ENCODE measurements at places on chromosomes 4 and X.

DNA sequence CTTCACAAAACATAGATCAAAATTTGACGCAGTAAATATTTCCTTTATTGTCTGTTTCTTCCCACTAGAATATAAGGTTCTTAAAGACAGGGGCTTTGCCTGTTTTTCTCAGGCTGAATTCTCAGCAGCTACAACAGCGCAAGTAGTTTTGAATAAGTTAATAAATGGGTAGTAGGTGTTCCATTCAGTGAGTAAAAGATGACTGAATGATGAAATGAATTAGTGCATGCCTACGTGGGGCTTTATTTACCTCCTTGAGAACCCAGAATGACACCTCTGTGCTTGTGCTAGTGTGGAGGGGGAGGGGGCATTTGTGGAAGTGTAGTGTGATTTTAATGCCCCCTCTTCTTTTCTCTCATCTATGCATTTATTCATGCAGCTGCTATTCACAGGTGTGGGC is 278.9 kb downstream of the FBXW7 start:
- no peak for DNase-seq

DNA sequence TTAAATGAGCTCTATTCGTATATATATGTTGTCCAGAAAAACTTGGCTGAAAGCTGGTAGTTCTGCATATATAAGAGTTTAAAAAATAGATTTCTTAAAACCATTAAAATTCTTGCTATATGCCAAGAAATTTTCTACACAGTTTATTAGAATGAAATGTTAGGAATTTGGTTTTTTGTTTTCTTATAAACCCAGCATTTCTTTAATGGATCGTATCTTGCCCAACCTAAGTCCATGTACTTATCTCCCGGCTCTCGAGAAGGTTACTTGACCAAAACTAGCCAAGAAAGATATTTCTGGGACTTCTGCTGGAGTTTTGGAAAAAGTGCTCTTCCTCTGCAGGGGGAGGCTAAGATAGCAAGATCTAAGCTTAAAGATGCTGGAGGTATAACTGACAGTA is 4.7 kb upstream of the ASB5 start:
- DNase-seq = no peak

- DNase-seq = no peak
These were observed 27.2 kb upstream of the MAGED1 start for GRCh38 chrX:51866210-51866609.

DNA sequence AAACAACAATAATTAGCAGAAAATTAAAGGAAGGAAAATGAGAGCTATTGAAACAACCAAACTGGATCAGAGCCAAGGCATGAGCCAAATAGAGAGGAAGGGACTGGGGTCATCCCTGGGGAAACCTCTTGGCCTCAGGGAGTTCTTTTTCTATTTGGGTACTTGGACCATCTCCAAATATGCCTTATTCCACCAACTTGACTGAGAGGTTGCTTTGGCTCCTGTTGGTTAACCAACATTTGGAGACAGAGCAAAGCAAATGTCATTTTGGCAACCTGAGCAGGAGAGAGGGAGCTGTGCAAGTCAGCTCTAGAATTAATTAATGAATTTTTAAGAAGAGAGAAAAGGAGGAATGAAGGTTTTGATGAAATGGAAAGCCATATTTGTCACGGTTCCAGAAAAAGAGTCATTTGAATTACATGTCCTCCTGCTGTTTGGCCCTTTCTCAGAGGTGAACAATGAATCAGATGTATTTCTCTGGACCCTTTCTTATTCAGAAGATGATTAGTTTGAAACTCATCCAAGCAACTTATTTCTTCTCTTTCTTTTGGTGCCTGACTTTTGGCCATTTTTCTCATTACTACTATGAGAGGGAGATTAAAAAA is 119.1 kb downstream of the CNKSR2 start:
- no peak for DNase-seq

DNA sequence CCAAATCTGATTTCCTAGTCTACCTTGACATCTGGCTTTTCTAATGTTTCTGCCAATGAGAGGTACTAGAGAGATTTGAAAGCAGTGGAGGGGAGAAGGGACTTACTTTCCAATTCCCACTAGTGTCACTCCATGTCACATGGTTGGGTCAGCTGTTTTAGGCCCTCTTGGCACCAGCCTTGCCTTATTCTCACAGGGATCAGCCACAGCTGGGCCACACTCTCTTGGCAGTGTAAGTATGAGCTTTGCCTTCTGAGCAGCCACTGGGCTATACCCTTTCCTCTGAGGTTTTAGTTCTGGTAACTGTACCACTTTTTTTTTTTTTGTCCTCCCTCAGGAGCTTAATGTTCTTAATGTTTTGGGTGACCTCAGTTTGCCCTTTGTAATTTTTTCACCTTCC is 10.2 kb upstream of the ADH1C start:
- no peak for DNase-seq

- DNase-seq = no peak
These were observed 121.0 kb downstream of the ENPP6 start for GRCh38 chr4:184096561-184097240.

GRCh38 chr4:3871181-3871852 is 105.1 kb downstream of the ADRA2C start:
- no peak for DNase-seq

DNA sequence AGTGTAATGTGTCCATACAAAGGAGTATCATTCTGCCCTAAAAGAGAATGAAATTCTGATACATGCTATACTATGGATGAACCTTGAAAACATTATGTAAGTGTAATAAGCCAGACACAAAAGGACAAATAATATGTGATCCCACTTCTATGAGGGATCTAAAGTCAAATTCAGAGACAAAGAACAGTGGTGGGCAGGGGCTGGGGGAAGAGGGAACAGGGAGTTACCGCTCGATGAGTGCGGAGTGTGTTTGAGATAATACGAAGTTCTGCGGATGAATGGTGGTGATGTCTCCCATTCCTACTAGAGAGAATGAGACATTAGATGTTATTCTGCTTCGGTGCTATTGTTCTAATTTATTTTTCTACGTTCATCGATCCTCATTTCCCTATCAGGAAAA is 46.1 kb upstream of the TLR2 start:
- DNase-seq = no peak

DNA sequence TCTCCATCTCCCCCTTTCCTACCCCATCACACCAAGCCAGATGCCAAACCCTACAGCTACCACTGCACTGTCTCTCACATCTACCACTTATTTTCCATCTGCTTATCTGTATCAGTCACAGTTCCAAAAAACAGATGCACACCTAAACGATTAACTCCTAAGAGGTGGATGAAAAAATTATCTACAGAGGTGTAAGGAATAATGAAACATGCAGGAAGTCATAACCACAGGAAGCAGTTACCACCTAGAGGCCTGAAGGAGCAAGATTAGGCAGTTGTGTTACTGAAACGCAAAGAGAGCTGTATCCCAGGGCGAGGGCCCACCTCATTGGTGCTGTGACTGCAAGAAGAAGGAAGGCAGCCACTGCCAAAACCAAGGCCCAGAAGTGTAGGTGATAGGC is 87.8 kb upstream of the FAM241A start:
- no peak for DNase-seq

DNA sequence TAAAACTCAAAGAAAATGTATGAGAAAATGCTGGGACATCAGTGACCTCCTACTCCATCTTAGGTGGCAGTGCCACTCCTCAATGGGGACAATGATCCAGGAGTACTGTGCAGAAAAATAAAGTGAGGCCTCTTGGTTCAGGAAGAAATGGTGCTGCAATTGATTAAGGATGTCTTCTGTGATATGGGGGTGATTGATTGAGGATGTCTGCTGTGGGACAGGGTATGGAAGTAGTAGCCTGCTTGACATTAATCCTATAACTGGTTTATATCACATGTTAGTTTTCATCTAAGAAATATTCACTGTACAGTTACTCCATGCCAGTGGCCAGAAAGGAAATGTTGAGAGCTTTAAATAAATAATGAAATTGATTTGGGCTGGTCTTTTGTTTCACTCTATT is 20.5 kb downstream of the OTOP1 start:
- no peak for DNase-seq

DNA sequence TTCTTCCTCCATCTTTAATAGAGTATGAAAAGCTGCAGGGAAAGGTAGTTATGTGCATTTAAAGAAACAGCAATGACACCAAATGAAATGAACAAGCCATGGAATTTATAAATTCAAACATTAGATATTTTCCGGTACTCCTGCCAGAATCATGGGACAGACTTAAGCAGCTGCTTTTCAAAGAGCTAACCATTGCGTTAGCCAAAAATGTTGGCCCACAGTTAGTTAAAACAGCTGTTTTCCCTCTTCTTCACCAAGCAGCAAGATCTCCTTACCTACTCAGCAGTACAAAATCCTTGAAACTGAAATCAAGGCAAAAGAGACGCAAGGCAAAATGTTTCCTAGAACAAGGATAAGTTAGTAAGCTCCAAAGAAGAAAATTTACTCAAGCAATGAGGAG is 64.0 kb downstream of the MANBA start:
- DNase-seq = no peak

- DNase-seq = no peak
These were observed 13.8 kb upstream of the ZNF674 start for GRCh38 chrX:46559062-46559461.

DNA sequence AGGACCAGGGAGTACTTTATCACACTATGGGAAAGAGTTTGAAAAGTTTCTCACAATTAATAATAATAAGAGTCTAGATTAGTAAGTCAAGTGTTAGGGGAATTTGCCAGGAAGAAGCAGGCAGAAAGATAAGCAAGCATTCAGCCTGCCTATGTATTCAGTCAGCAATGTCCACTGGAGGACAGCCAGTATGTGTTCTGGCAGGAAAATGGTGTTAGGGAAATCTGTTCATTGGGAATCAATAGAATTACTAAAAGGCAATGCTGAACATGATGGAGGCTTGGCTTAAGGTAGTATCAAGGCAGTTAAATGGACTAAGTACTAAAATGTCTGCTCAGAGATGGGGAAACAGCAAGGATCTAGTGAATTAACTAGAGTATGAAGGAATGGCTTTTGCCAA is 221.2 kb downstream of the PPP4R3C start:
- DNase-seq = no peak

- DNase-seq = no peak
These were observed 2.7 kb downstream of the SPINK2 start for GRCh38 chr4:56818797-56819196.

GRCh38 chr4:139922406-139923024 is 231.5 kb downstream of the MAML3 start:
- no peak for DNase-seq

DNA sequence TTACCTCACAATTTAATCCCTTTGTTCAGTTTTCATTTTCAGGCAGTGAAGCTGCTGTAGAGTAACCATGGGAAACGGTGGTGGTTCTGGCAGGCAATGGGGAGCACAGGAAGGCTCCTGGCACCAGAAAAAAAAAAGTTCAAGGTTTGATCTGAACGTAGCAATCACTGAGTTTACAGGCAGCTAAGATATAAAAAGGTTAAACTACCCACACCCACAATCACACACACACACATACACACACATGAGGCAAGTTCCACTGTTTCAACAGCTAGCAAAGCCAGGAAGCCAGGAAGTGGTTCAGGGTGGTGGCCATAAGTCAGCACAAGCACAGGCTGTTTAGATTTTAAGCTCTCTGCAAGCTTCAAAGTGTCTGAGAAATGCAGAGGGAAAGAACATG is at the start of gene SULT1B1:
SULT1B1 (minus strand) TSS at position 166 of the 400 bp plus-strand sequence. CDS start 5,403 bp downstream, outside the sequence.
- DNase-seq = peak; percentile 4

DNA sequence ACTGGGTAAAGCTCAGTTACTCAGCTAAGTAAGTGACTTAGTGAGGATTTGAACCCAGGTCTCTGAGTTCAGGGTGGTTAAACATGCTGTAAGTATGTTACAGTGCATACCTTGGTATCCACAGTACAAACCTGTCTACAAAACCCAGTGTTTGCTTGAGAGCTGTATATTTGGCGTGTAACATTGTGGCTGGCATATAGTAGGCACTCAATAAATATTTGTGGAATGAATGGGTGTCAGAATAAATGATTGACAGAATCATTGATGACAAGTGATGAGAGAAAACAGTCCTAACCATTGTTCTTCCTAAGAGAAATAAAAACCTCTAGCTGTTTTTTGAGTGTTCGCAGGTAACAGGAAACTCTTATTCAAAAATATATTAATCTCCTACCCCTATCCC is 79.7 kb upstream of the BCOR start:
- no peak for DNase-seq

- no peak for DNase-seq
These were observed 1765.8 kb downstream of the PCDH7 start for GRCh38 chr4:32485956-32486355.

GRCh38 chrX:97159916-97160800 is 276.4 kb downstream of the RPA4 start:
- no peak for DNase-seq

DNA sequence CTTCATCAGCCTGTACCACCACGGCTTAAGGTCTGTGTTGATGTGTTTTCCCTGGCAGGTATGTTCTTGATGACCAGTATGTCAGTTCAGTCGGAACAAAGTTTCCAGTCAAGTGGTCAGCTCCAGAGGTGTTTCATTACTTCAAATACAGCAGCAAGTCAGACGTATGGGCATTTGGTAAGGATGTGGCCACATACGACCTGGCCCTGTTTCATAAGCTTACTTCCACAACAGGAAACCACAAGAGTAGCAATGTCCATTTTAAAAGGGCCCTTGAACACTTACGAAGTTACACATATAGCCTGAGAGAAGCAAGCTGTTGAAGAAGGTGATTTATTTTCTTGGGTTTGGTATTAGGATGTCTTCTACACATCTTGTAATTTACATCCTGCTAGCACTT is 46.1 kb downstream of the BMX start:
- DNase-seq = no peak

DNA sequence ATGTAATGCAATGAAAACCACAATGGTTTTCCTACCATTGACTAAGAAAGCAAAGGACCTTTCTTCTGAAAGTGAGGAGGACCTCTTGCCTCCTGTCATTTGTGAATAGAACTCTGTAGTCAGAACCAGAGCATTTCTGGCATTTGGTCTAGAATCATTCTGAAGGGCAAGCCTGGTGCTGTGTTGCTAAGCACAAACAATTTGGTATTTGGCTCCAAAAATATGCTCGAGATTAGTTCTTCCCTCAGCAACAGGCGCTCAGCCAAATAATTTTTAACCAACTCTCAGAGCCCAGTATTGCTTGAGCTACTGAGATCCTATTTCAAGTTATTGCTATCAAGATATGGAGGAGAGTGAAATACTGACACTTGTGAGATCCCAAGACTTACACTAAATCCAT is 71.0 kb downstream of the SNCA start:
- DNase-seq = no peak
